ENCODE measurements at places on chromosomes 2 and 18.

DNA sequence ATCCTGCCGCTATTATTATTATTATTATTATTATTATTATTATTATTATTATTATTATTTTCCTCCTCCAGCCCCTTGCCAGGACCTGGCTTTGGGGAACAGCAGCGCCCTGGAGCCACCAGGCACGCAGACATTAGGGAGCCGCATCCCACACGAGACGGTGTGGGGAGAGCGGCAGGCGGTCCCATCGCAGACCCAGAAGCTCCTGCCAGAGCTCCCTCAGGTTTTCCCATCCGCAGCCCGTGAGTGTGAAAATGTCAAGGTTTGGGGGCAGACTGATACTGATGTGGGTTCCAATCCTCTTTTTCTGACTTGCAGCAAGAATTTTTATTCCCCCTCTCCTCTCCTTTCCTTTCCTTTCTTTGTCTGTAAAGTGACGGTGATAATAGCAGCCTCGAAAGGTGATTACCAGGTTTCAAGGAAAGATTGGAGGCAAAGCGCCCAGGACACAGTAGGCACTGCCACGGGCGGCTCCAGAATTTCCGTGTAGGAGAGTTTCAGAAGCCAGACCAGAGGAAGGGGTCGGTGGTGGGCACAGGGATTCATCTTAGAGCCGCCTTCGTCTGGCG is 816 bp downstream of the SCTR start:
- DNase-seq, result no peak

DNA sequence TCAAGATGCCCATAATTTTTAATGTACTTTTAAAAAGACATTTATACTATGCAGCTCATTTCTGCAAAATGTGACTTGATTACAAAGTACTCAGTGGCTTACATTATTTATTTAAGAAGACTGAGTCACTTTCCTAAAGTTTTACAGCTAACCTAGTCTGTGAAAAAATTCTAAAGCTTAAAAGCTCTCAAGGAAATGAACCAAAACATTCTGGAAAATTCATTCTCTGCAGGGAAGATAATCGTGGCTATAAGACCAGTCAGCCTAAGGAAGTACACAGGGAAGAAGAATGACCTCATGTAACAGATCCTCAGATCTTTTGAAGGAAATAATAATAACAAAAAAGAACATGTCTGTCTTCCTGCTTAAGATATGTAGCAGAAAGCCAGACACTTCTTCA is 232.1 kb upstream of the STK17B start:
- DNase-seq, result no peak

GRCh38 chr2:190443778-190444481 is 35.8 kb downstream of the MFSD6 start:
- peak; percentile 16 for DNase-seq

DNA sequence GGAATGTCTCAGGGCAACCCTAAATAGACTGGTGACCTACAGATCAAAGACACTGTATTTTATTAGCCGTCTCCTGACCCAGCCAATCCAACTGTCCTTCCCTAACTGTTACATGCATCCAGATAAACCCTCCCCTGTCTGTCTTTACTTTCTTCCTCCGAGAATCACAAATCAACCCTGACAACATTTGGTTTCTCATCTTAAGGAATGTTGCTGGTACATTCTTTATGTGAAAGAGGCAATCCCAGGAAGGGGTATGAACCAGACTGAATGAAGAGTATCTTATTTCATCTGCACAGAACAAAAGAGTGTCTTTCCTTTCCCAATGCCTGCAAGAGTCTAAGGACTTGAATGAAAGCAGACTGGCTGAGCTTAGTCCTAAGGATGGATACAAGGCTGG is 113.9 kb upstream of the LTBP1 start:
- DNase-seq, result no peak

GRCh38 chr2:161599842-161600241 is 24.4 kb upstream of the SLC4A10 start:
- no peak for DNase-seq

- DNase-seq, result no peak
Observed at GRCh38 chr2:125037135-125037653, 1012.1 kb downstream of the CNTNAP5 start.

DNA sequence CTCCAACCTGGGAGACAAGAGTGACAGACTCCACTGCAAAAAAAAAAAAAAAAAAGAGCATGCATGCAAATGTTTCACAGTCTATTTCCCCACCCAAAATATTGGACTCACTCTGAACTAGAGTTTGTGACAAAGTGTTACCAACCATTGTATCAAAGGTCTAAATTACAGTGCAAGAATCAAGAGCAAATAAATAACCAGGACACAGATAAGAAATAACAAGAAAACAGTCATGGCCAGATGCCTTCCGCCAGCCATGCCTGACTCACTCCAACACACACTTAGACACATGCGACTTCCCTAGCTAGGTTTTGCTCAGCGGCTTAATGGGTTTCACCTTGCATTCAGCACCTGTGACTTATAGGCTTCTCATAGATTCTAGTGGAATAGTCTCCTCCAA is 62.8 kb downstream of the CYB5A start:
- no peak for DNase-seq

- DNase-seq, result no peak
Observed at GRCh38 chr2:132667706-132668105, 2.3 kb downstream of the LYPD1 start.

DNA sequence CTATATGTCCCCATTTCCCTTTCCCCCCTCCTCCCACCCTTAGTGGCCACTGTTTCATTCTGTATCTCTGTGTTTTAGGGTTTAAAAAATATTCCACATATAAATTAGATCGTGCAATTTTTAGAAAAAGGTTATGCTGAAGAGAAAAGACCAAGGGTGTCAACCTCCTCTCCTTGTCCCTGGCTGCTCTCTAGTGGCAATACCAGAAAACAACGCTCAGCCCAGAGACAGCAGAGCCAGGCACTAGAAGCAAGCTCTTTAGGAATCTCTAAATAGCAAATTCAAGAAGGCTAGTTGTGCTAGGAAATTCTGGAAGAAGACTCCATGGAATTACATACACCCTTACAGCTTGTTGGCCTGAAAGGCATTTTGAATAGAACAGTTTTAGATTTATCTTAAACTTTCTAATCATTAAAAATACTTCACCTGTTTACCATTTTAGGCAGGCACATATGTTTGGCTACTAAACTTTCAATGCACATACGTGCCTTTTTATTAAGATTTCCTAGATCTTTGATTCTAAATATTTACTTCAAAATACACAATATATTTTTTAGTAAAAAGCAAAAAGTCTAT is 35.1 kb upstream of the RASGRP3 start:
- peak; percentile 23 for DNase-seq

DNA sequence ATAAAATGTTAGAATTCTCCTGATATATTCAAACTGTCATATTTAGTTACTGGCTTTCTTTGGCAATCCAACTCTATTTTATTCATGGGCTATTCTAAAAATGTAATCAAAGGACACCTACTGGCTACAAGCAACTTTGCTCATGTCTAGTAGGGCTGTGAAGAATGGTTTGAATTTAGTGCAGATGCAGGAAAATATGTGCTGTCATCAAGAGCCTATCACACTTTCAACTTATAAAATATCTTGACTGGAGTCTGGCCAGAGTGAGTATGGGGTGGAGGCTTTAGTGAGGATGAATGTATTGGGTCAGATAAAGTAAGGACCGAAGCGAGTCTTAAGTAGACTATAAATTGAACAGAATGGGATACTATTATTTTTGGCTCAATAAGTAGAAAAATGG is 343.4 kb upstream of the SPRED2 start:
- DNase-seq, result no peak

- no peak for DNase-seq
Observed at GRCh38 chr2:158713523-158714138, 81.5 kb upstream of the DAPL1 start.

DNA sequence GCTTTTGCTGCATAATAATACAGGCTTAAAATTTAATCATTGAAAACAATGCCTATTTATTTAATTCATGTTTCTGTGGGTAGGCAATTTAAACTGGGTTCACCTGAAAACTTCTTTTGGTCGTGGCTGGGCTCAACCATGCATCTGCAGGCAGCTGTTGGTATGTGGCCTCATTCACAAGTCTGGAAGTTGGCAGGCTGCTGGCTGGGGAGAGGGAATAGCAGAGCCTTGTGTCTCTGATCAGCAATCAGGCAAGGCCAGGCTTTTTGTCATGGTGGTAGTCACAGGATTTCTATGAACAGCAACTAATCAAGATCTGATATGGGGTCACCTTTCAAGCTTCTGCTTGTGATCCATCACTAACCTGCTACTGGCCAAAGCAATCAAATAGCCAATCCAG is 130.1 kb upstream of the KCNJ3 start:
- no peak for DNase-seq

DNA sequence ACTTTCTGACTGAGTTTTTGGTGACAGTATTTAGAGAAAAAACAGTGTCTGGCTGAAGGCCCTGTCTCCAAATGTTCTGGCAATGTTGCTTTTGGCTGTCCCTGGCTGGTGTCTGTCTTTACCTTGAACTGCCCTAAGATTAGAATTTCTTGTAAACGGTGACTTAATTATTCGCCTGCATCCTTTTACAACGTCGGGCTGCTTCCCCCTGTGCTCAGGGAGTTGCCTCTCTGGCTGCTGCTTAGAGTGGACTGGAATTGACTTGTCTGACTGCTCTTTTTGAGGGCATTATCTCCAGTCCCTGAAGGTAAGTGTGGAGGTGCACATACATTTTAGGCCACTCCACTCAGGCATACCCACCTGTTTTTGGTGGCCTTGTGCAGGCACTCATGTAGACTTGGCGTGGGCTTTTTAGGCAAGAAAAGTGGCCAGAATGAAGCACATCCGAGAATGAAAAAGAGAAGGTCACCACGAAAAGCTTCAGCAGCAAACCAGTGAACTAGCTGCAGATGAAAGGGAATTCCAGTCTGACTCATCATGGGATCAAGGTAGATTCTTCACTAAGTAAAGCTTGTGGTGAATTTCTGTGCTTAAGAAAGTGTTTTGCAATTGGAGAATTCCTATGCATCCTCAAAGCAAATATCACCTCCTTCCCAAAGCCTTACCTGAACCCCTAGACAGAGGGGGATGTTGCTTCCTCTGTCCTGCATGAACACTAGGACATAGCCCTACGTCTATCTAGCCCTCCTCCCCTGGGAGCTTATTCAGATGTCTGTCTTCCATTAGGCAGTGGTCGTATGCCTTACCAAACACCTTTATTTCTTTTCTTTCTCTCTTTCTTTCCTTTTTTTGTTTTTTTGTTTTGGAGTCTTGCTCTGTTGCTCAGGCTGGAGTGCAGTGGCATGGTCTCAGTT is 230.3 kb upstream of the TRIB2 start:
- no peak for DNase-seq

GRCh38 chr2:97993926-97994325 is 1.8 kb downstream of the TMEM131 start:
- DNase-seq, result no peak

- no peak for DNase-seq
Observed at GRCh38 chr18:79672490-79673276, 6.9 kb upstream of the CTDP1 start.

DNA sequence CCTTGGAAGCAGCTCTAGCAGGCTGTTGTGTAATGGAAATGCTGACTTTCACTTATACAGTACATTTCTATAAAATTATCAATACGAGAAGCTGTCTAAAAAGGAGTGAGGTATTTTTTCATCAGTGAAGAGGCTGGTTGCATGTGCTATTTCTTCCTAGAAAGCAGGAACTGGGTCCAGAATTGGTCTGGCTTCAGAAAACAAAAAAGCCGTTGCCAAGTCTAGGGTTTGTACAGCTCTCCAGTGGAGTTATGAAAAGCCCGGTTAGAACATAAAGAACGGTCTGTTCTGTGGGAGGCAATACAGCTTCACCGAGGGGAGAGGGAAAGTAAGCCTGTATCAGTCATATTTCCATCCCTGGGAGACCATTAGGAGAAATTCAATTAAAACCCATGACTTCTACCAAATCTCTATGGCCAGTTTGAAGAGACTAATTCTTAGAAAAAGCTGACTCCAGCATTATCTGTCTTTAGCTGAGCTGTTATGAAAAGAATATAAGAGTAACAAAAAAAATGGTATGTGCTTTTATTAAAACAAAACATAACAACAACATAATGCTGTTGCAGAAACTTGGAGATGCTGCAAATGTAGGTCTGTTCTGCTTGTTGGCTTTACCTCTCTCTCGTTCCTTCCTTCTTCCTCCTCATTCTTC is 217.0 kb downstream of the CMPK2 start:
- no peak for DNase-seq

- DNase-seq, result no peak
Observed at GRCh38 chr2:240441993-240442411, 6.5 kb downstream of the GPC1 start.

DNA sequence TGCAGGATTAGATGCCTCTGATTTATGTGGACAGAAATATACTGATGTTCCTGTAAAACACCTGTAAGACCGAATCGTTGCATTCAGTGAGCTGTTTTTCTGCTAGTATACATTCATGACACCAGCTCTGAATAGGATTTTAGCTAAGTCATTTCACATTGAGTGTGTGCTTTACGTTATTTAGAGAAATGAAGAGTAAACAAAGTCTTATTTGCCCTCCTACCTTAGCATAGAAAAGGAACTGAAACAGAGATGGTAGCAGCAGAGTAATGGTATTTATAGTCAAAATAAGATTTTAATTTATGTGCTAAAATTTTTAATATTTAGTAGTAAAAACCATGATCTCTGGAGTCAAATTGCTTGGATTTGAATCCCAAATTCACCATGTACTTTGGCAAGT is 168.0 kb downstream of the CERS6 start:
- no peak for DNase-seq

GRCh38 chr2:173866874-173867618 is 98.1 kb downstream of the SP3 start:
- peak; percentile 10 for DNase-seq

- no peak for DNase-seq
Observed at GRCh38 chr18:10027461-10027860, 113.6 kb downstream of the VAPA start.

DNA sequence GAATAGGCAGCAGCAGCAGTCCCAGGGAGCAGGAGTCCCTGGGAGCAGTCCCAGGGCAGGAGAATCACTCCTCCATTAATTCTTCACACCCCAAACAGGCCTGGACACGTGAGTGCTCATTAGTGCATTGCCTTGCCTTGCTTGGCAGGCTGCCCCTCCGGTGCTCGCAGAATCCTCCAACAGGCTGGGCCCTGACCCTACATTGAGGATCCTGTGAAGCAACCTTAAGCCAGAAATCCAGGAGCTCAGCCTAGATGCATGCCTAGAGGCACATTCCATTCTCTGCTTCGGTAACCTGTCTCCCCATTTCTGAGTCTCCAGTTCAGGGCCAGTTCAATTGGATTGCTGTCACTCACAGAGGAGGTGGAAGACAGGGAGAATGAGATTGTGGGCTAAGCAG is 97.4 kb upstream of the LRATD1 start:
- DNase-seq, result no peak

DNA sequence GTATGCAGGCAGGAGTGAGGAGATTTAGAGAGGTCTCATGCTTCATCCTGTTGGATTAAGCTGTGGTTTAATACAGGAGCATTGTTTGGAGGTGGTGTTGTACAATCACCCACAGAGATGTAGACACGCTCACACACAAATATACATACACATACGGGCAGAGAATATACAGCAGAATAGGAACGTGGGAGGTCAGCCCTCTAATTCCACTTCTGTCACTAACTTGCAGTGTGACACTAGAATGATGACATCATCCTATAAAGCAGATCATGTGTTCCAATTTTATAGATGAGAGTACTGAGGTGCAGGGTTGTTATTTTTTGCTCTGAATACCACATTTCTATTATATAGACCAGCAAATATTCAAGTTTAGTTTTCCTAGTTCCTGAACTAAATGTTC is 54.4 kb downstream of the TRIB2 start:
- DNase-seq, result no peak

- no peak for DNase-seq
Observed at GRCh38 chr2:46988733-46989481, 73.3 kb upstream of the MCFD2 start.

- no peak for DNase-seq
Observed at GRCh38 chr2:189506514-189506976, 65.3 kb downstream of the WDR75 start.

Data from NCI-H2029 treated with DMSO at 0.1 percent for 48 hours (cell line).